ENCODE measurements at places on chromosomes 1 and 21. TPM values are rescaled to one million over a fixed set of nuclear protein-coding genes. Genes with fewer than 3 reads are reported as not detected.
A peak's percentile ranks its signal among the peaks of the same experiment; 100 is the strongest.

The SPATA17 gene
- 0.42 TPM for total RNA-seq

The ID3 gene
- total RNA-seq = 17.8 TPM

The PDZK1 gene
- 0.52 TPM for total RNA-seq

The ISG20L2 gene
- 18.2 TPM for total RNA-seq

The MPL gene
- not detected for total RNA-seq

The C1QC gene
- 35.7 TPM for total RNA-seq

The KRTAP19-1 gene
- total RNA-seq = not detected

The LRRC8B gene
- total RNA-seq = 10.3 TPM

The GJA4 gene
- 12.7 TPM for total RNA-seq

The IFI44 gene
- 3.6 TPM for total RNA-seq

GRCh38 chr1:194568610-194569009 is 1382.2 kb upstream of the B3GALT2 start:
- no peak for DNase-seq

- no peak for DNase-seq
Measured at GRCh38 chr21:26587736-26588201, 14.7 kb upstream of the CYYR1 start.

- no peak for DNase-seq
Measured at GRCh38 chr1:108845991-108846390, 10.9 kb downstream of the AKNAD1 start.

DNA sequence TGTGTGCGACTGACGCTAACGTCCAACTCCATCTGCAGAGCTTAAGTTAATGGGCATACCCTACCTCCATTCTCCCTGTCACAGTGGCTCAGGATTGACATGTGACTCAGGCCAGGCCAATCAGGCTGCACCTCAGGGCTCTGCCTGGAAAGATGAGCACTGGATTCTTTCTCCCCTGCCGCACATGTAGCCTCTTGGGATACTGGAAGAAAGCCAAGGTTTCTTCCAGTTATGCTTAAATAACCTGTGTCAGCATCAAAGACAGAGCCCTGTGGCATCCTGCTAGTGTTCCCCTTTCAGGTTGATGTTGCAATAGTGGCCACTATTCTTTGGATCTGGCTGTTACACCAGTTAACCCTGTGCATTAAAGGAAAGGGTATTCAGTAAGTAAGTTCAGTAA is 55.0 kb upstream of the SYT6 start:
- DNase-seq = no peak

DNA sequence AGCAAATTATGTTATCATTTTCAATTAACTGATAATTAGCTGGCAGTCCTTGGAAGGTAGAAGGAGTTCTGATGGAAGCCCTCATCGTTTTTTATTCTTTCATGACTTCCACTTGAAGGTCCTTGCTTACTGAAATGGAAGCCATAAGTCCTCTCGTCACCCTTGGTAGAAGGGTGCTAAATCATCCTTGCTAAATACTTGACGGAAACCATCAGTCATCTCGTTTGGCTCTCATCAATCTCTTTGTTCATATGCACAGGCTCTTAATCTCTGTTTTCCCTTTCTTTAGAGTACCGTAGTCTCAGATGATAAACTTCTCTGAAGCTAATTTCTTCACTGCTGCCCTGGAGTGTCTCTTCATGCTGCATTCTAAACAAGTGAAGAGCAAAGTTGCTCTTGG is 34.5 kb downstream of the UCK2 start:
- DNase-seq = no peak

DNA sequence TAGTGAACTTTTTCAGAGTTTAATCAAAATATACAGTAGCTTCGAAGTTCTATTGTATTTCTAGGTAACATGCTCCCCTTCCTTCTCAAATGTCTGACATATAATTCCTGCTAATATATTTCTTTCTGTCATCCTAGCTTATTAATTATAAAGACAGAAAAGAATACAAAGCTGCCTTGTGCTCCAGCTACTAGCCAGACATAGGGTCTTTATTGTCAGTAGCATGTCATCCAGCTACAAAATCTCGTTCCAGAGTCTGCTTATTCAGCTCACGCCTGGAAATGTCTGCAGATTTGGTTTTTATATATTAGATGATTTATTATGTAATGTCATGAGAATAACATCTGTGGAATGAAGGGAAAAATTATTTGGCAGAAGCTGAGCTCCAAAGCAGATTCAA is 1102.8 kb downstream of the BRINP3 start:
- DNase-seq = no peak

DNA sequence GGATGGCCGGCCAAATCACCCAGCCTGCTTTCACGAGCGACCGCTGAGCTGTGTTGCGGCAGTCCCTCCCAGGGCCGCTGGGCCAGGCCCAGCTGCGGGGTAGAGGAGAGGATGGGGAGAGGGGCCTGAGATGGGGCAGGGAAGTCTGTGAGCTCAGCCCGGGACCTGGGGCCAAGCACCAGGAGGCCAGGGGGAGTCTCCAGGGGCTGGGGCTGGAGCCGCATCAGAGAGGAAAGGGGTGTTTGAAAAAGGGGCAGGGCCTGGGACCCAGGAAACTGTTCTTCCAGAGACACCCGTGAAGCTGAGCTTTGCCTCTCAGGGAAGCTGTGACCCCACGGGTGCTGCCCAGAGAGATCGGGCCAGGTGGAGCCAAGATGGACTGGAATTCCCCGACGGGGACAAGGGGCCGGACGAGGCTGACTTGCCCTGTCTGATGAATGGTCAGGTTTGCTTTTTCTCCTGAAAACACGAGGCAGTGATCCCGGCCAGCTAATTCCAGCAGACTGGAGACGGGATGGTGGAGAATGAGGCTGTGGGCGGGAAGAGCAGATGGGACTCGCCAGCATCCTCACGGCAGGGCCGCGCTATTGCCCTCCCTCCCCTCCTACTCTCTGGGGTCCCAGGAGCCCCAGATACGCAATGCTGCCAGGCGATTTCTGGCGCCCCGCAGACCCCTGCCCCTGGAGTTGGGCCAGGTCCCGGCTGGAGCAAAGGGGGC is 40.3 kb upstream of the COL18A1 start:
- peak; percentile 63 for DNase-seq

DNA sequence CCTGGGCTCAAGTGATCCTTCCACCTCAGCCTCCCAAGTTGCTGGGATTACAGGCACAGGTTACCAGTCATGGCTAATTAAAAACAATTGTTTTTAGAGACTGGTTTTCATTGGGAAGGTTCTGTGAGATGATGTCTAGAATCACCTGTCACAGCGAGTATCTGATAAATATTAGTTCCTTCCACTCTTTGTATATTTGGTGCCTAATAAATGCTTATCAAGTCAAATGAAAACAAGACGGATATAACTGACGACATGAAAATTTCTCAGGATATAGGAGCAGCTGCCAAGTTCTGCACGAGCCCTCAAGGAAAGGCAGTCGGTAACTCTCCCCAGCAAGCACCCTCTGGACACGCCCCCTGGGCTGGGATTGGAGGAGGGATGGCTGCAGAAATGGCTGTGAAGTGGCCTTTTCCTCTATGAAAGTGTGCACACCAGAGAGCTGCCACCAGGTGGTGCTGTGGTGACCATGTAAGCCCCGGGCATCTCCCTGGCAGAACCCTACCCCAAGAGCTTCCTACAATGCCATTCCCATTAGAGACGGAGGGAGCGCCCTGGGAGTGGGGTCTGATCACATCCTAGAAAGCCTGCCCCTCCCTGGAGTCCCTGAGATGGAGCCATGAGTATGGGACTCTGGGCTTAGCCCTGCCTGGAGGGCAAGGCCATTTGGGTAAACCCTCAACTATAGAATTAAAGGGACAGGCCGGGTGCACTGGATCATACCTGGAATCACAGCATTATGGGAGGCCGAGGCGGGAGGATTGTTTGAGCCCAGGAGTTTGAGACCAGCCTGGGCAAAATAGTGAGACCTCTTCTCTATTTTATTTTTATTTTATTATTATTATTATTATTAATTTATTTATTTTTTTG is 50.9 kb downstream of the HTR6 start:
- DNase-seq = peak; percentile 91

DNA sequence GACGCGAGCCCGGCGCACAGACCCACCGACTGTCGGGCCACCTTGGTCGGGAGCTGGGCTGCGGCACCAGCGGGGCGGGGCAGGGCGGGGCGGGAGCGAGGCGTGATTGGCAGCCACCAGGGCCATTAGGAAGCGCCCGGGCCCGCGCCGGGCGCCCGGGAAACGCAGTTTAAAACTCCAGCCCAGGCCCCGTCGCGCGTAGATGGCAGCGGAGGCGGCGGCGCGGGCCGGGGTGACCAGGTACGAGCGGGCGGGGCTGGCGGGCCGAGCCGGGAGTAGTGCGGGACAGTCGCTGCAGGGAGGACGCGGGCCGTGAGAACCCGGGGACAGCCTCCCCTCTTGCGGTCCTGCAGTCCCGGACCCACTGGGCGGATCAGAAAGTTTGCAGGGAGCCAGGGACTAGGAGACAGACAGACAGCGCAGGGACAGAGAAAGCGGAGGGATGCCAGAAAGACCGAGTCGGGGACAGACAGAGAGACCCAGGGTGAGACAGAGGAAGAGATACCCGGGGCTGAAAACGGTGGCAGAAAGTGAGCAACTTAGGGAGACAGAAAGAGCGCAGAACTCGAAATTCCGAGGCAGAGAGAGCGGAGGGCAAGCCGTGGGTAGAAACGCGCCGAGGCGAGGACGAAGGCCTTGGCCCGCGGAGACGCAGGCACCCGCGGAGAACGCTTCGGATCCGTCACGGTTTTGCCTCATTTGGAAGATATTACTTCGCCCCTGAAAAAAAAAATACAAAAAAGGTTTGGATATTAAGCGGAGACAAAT is at the start of gene DMBX1:
Gene DMBX1, plus strand, starts transcription at position 199 of the 768 bp plus-strand sequence. CDS start 17,175 bp downstream, outside the sequence.
- peak; percentile 39 for DNase-seq

DNA sequence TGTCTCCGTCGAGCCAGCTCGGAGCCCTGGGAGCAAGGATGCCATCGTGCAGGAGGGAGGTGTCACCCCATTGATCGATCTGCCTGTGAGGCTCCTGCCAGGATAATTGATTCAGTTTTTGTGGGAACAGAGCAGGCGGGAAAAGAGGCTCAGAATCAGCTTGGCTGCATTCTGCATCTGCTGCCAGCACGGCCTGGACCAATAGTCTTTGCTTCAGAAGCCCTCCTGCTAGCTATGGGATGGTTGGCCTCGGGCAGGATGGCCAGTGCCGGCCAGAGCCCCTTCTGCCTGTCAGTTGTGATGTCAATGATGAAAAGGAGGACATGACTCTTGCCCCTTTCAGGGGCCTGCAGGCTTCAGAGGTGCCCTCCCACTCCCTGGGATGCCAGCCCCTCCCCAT is 39.6 kb downstream of the PTPRF start:
- DNase-seq = no peak

DNA sequence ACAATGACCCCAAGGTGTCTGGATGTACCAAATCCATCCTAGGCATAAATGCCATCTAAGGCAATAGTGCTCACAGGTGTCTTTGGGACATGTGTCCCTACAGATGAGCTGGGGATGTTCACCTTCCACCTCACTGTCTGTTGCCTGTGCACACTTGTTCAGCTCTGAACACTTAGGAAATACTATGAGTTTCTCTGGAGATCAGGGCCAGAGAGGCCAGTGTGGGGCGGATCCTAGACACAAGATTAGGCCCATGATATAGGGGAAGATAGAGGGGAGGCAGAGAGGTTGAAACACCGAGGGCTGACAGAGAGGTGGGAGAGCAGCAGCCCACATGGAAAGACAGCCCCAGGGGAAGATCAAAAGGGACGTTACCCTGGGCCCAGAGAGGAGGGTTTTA is 25.6 kb downstream of the C1orf116 start:
- no peak for DNase-seq

GRCh38 chr1:12480748-12481362 is 137.2 kb downstream of the DHRS3 start:
- DNase-seq = no peak

GRCh38 chr1:231949277-231950091 is 322.9 kb downstream of the DISC1 start:
- peak; percentile 72 for DNase-seq

DNA sequence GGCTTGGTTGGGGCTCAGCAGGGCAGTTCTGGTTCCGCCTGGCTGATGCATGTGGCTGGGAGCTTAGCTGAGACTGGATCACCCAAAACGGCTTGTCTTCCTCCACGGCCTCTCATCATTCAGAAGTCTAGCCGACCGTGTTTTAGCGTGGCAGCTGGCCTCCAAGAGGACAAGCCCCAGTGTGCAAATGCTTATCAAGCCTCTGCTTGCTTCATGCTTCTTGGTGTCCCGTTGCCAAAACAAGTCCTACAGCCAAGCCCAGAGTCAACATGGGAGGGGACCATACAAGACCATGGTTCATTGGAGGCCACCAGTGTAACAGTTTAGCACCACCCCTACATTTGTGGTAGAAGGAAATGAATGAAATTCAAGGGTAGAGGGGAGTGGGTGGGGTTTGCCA is 10.5 kb upstream of the KDF1 start:
- DNase-seq = no peak

GRCh38 chr1:200518524-200518923 is 102.0 kb downstream of the KIF14 start:
- DNase-seq = no peak

- DNase-seq = no peak
Measured at GRCh38 chr1:43835082-43836021, 98.2 kb upstream of the ARTN start.

DNA sequence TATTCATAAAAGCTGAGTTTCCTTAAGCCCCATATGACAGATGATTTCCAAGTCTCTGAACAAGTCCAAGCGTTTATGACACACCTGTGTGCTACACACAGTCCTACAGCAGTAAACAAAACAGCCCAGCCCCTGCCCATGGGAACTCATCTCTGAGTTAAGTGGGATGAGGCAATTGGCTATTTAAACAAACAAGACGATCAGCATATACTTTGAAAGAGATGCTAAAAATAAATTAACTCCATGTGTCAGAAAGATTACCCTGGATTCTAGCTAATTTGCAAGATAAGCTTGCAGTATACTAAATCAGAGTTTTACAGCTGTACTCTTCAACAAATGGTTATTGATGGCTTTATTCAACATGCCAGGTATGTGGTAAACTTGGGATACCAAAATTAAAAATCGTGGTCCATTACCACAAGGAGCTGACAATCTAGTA is 7.0 kb downstream of the PSMG1 start:
- no peak for DNase-seq

DNA sequence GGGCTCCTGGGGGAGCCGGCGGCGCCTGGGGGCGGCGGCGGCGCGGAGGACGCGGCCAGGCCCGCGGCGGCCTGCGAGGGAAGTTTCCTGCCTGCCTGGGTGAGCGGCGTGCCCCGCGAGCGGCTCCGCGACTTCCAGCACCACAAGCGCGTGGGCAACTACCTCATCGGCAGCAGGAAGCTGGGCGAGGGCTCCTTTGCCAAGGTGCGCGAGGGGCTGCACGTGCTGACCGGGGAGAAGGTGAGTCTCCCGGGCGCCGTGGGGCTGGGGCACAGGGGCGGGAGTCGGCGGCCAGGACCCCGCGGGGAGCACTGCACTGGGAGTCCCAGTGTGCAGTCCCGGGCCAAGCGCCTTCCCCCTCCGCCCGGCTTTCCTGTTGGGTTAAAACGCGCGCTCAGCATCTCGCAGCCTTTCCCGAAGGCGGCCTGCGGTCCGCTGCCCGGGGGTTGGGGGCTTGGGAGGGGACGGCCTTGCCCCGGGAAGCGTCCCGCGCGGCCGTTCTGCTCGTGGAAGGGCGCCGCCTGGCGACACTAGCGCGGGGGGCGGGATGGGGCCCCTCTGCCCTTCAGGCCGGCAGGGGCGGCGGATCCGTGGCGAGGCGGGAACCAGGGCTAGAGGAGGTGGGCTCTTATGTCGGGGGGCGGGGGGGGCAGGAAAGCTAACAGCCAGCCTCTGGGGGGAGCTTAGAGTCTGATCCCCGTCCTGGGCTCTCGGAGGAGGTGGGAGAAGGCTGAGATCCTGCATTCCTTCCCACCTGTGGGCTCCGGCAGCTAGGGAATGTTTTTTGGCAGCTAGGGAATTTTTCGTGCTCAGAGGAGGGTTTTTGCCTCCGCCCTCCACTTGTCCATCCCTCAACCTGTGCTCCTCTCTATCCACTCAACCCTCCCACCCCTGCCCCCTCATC is 1.1 kb downstream of the HUNK start:
- peak; percentile 66 for DNase-seq
